ENCODE measurements at places on chromosomes 3 and 15. TPM values are rescaled to one million over a fixed set of nuclear protein-coding genes. Genes with fewer than 3 reads are reported as not detected.

The CNTN6 gene
- total RNA-seq, result not detected

The DNAH1 gene
- total RNA-seq, result 1.7 TPM

The TRIM69 gene
- total RNA-seq, result 5.4 TPM

The GPR27 gene
- total RNA-seq, result 2.5 TPM

All from A549 treated with GW870086 at 1 μM for 4 hours (cell line).